ENCODE measurements at places on chromosomes 12 and 14.

GRCh38 chr12:127773520-127773919 lies 493.4 kb upstream of the TMEM132C start:
- DNase-seq = no peak

GRCh38 chr12:13404631-13405473 lies 208.3 kb downstream of the EMP1 start:
- no peak for DNase-seq

DNA sequence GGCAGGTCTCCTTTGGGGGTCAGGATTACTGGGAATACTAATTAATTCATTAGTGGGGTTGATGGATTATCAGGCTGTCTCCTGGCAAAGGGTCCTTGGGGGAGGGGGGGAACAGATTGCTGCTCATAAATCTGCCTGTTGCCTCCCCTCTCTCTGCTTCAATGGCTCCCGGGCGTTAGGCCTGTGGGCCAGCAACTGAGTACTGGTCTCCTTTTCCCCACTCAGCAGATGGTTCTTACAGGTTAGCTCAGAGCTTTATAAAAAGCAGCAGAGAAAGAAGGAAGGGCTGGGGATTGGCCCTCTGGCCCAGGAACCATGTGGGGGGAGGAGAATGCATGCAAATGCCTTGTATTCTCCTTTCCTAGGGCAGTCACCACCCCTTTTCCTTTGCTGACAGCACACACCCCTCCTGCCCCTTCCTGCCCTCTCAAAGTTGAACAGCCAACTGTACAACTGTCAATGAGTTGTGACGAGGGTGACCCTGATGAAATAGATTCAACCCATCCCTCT lies 2.3 kb upstream of the NEUROD4 start:
- no peak for DNase-seq

- DNase-seq = no peak
Observed at GRCh38 chr12:1517007-1517406, 77.4 kb downstream of the FBXL14 start.

DNA sequence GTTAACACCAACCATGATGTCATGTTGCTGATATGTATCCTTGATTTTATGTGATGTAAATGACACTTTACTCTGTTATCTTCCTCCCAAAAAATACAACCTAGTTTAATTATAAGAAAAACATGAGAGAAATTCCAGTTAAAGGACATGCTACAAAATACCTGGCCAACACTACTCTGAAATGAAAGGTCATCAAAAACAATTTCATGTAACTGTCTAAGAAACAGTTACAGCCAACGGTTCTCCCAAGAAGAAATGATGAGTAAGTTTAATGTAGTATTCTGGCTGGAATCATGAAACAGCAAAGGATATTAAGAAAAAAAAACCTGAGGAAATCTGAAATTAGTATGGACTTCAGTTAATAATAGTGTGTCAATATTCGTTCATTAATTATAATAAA lies 653.3 kb upstream of the FOXG1 start:
- DNase-seq = no peak

DNA sequence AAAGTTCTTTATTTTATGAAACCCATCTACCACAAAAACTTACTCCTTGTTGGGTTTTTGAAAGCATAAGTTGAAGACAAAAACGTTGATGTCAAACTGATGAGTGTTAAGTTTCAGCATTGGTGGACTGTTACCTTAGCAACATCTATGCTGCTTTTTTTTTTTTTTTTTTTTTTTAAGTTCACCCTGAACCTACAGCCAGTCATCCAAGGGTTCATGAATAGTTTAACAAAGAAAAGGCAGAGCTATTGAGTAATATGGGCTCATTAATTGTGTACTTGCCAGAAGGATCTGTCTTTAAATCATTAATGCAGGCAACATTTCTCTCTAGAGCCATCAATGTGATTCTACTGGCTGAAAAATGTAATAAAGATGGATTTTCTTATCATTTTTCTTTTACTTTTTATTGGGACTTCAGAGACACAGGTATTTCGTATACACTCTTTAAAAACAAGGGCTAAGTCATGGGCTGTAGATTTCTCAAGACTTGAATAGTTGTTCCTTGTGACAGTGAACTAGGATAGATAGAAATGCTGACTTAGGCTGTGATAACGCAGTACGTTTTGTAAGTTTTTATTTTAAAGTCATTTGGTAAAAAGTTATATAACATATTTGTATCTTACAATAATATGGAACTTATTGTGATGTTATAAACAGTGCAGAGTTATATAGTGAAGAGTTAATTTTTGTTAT lies at the start of gene PTPRQ:
Gene PTPRQ (plus strand): TSS at position 262 of the 693 bp plus-strand sequence. CDS start 111 bp downstream, at position 373.
- DNase-seq = no peak

DNA sequence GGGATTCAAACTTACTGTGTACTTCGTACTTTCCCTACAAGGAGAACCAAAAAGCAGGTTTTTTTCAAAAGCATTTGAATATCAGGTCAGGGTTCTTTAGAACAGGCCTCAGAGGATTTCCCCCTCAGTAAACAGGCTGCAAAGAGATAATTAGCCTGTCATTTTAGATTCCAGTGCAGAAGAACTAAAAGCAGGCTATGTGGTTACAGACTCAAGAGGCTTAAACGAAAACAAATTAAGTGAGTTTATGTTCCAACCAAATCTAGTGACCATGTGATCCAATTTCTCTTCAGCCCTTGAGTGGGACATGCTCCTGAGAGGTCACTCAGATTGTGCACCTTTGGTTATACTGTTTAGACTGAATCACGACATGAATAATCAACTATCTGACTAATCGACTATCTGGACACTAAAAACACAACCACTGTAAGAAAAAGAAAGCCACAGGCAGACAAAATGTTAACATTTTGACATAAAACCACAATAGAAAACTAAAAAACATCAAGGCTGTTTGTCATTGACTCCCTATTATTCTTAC lies 4.5 kb downstream of the TMED8 start:
- no peak for DNase-seq

GRCh38 chr12:93573552-93574223 lies 1.2 kb downstream of the SOCS2 start:
- peak; percentile 23 for DNase-seq

DNA sequence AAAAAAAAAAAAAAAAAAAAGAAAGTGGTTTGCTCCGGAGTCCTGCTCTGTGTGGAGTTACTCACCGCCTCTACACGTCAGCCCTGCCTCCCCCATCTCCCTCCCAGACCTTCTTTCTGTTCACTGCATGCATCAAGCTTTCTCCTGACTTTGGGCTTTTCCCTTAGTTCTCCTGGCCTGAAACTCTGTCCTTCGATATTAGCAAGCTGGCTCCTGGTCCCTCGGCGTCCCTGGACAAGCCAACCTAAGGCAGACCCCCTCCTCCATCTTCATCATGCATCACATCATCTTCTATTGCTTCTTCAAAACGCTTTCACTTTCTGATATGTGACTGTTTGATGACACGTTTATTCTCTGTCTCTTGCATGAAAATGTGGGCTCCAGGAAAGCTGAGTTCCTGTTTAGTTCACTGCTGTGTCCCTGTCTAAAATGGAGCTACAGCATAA lies 40.6 kb downstream of the SLC15A4 start:
- peak; percentile 21 for DNase-seq

DNA sequence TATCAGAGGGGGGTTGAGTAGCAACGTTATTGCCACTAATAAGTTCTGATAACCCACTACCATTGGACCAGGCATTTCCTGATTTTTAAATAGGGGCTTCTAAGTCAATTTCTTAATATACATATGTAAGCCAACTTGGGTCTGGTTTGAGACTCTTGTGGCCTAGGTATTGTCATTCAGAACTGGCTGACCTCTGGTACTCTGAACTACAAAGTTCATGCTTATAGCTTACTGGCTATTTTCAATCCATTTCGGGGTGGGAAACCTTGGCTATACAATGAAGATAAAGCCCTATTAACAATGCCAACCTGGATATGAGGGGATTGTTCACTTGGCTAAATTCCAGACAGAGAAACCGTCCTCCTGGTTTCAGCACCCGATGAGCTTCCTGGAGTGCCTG lies 8.7 kb downstream of the DYNLL1 start:
- no peak for DNase-seq

DNA sequence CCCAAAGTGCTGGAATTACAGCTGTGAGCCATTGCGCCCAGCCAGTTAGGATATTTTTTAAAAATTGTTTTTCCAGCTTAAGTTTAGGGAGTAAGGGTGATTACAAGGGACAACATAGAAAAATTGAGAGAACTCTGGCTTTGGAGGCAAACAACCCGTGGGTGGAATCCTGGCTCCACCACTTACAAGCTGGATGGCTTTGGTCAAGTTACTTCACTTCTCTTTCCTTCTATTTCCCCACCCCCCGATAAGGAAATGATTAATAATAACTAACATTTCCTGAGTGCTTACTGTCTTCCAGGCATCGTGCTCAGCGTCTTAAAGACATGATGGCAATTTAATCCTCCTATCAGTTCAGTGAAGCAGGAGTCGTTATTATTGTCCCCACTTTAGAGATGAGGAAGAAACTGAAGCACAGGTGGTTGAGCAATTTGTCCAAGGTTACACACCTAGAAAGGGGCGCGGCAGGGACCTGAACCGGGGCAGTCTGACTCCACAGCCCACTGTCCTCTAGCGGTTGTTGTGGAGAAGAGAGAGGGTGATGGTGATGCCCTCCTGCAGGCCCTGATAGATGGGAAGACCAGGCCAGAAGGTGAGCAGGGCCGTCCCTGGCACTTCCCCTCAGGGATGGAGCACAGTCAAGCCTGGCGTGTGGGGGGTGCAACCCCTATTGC lies 16.7 kb upstream of the FAIM2 start:
- DNase-seq = no peak

GRCh38 chr14:94304243-94304642 lies 11.2 kb upstream of the SERPINA10 start:
- no peak for DNase-seq

GRCh38 chr14:72615451-72616121 lies 278.3 kb downstream of the DPF3 start:
- peak; percentile 2 for DNase-seq
